ENCODE measurements at places on chromosomes 12 and 14.

DNA sequence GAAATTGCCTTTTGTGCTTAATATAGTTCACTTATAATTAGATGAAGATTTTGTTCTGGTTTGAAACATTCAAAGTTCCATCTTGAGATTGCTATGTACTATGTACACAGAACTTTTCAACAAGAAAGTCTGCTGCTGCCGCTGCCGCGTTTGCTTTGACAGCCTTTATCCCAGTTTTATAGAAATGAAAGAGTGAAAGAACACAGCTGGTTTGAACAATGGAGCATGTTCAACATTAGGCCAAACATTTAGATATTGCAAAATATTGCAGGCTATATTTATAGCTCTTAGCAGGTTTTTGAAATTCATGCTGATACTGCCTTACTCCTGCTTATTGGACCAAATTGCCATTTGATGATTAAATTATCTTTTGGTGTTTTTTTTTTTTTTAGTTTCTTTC is 299.8 kb upstream of the PRKD1 start:
- no peak for DNase-seq

DNA sequence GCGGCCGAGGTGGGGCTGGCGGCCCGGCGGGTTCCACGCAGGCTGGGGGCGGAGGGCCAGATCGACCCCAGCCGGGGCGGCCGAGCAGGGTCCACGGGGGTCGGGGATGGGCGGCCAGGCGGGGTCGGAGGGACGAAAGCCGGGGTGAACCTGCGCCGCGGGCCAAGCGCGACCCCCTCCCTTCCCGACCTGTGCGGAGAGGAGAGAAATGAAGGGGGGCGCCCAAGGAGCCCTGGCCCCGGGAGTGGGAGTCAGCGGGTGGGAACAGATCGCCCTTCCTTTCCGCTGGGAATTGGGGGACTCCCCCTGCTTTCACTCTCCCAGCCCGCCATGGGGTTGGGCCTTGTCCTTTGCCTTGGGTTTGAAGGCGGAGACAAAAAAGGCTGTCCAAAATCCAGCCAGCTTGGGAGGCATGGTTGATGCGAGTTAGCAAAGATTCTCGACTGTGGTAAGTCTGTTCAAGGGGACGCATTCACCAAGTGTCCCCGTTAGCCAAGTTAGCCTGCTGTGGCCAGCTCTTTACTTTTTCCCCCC is 559 bp upstream of the CKAP4 start:
- no peak for DNase-seq

DNA sequence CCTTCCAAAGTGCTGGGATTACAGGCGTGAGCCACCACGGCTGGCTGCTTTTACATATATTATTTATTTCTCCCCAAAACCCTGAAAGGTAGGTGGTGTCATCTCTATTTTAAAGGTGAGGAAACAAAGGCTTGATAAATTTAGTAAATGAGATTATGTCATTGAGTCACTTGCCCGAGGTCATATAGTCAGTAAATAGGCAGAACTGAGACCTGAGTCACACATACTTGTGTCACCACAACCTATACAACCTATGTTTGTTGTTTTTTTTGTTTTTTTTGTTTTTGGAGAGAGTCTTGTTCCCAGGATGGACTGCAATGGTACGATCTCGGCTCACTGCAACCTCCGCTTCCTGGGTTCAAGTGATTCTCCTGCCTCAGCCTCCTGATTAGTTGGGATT is 12.8 kb downstream of the TSFM start:
- no peak for DNase-seq

- DNase-seq = no peak
Observed at GRCh38 chr12:131606218-131606901, 104.5 kb upstream of the SFSWAP start.

GRCh38 chr12:93762912-93763553 is 85.9 kb downstream of the CRADD start:
- no peak for DNase-seq

GRCh38 chr12:12562016-12562483 is 613 bp downstream of the DUSP16 start:
- DNase-seq = no peak
